ENCODE measurements at places on chromosomes 3 and 15. TPM values are rescaled to one million over a fixed set of nuclear protein-coding genes. Genes with fewer than 3 reads are reported as not detected.

The SPESP1 gene
- polyA plus RNA-seq: 1.1 TPM

The RBMS3 gene
- polyA plus RNA-seq: 94.3 TPM

The DPPA2 gene
- polyA plus RNA-seq: not detected

The ARHGEF26 gene
- polyA plus RNA-seq: 0.40 TPM

The RARB gene
- polyA plus RNA-seq: 0.11 TPM

The PDIA5 gene
- 57.3 TPM for polyA plus RNA-seq

The CEMIP gene
- polyA plus RNA-seq: 134 TPM

The CCK gene
- polyA plus RNA-seq: 0.93 TPM

The RHCG gene
- not detected for polyA plus RNA-seq

DNA sequence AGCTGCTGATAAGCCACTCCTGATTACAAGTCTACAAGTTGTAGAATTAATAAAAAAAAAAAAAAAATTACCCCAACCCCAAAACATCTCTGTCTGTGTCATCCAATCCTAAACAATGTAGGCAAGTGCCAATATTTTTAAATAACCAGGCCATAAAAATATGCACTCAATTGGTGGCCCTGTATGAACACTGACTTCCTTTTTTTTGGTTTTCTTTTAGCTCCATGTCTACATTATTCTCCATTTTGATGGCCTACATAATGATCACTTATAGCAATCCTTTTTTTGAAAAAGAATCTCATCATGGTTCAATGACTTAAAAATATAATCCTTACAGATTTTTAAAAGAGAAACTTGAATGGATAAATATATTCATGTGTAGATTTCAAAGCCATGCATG, 72.1 kb downstream of the FOXP1 start:
- peak; percentile 8 for DNase-seq

DNA sequence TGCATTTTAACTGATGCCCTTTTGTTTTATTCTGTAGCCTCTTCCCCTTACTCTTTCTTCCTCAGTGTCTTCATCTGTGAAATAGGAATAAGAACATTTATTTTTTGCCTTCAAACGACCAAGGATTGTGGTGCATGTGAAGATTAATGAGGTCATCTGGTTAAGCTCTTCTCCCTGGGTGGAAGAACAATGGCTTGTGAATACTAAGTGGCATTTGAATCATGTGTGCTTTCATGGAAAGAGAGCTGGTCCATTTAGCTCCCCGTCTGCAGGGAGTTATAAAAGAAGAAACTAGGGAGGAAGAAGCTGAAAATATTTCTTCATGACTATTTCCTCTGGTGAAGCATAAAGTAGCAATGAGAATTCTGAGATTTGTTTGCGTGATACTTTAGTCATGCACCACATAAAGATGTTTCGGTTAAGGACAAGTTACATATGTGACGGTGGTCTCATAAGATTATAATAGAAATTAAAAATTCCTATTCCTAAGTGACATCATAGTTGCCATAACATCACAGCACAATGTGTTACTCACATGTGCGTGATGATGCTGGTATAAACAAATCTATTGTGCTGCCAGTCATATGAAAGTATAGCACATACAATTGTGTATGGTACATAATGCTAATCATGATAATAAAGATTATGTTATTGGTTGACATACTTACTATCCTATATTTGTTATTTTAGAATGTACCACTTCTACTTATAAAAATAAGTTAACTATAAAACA, 374.3 kb downstream of the RBMS3 start:
- no peak for DNase-seq

GRCh38 chr3:174156200-174156599, 702.9 kb upstream of the NAALADL2 start:
- DNase-seq: no peak

- no peak for DNase-seq
These were observed 412.3 kb downstream of the OXSM start for GRCh38 chr3:26202169-26202568.

DNA sequence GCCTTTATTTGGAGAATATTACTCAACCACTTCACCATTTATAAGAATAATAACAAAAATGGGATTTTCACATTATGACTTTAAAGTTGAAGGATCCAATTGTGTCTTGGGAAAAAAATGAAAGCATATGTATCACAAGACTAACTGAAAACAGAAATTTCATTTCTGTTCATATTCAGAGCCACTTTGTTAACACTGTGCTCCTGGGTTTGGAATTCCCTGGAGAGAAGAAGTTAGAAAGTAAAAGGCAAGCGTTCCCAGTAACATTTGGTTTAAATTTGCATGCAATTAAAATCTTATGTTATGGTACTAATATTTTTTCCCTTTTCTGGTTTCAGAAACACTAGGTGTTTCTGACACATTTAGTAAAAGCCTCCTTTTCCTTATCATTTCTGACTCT, 230.8 kb downstream of the RBMS3 start:
- DNase-seq: no peak

DNA sequence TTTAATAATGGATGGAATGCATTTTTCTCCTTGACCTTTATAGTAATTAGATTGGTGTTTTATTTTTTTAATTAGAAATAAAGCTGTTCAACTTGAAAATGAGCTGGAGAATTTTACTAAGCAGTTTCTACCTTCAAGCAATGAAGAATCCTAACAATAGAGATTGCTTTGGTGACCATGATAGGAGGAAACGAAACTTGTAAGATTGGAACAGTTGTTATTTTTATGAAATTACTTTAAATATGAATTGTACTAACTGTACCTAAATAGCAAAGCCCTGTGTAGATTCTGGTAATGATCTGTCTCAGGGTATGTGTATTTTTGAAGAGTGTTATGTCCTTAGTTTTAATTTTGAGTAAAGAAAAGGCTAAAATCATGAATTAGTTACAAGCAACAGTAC, 44.4 kb downstream of the MFN1 start:
- no peak for DNase-seq

GRCh38 chr15:69011641-69012040, 2.9 kb upstream of the NOX5 start:
- DNase-seq: no peak

DNA sequence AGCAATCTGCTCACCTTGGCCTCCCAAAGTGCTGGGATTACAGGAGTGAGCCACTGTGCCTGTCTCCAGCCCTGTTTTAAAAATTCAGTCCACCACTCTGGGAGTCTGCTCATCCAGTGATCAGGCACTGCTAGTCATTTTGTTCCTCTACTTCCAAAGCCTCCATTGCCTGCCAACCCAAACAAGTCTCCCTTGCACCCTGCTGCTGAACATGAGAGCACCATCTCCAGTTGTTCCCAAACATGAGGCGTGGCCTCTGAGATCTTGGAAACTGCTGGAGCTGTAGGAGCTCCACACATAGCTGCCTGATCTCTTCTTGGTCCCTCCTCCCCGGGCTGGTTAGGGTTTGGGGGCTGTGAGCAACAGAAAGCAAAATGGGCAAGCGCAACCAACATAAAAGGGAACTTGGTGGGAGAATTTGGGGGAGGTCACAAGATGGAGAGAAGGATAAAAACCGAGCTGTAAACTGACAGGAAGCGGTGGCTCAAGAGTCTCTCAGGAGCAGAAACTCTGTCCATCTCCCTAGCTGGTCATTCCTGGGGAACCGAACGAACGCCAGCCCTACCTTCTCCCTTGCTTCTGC, 49.6 kb upstream of the TLE3 start:
- DNase-seq: no peak

DNA sequence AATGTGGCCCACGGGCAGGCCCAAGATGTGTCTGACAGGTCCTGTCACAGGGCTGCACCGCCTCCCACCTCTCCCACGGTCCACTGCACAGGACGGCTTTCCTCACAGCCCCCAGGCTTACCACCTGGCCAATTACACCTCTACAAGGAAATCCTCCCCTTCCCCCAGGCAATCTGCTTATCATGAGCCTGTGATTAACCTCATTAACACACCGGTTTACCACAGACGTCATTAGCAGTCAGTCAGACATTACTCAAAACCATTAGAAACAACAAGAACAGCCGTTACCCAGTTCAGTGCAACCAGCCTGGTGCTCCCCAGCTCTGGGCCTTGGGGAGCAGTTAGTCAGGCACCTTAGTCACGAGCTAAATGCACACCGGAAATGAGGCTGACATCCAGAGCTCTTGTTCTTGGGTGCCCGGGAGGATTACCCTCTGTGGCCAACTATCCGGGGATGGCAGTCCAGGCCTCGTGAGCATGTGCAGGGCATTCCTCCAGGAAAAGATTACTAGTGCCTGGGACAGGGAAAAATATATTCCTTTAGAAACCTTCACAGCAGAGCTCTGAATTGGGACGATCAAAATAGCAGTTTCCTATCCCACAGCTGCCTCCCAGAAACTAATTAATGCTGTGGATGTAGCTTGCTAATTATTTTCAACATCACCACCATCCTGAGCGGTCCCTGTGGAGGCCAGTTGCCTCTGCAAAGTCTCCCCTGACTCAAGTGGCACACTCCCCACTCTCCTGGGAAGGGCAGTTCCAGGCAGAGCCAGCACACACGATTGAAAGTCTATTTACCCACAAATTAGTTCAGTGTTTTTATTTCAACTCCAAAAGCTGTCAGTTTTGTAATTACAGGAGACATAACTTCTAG, 117.4 kb upstream of the ZBED2 start:
- DNase-seq: peak; percentile 84

- DNase-seq: peak; percentile 59
These were observed 105.7 kb downstream of the IGF1R start for GRCh38 chr15:98753726-98754656.

DNA sequence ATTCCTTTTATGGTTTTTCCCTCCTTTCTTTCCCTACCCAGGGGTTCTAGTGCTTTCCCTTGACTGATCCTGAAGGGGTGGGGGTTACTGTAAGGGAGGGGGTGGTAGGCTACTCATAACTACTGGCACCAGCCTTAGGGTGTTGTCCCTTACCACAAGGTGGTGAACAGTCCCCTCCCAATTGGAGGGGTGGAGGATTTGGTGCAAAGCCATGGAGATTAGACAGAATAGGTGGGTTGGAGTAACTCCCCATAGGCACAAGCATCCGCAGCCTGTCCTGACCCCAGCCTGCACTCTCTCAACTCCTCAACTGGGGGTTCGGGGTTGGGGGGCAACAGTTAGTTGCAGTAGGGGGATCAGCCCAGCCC, 2.6 kb upstream of the HYAL2 start:
- no peak for DNase-seq

DNA sequence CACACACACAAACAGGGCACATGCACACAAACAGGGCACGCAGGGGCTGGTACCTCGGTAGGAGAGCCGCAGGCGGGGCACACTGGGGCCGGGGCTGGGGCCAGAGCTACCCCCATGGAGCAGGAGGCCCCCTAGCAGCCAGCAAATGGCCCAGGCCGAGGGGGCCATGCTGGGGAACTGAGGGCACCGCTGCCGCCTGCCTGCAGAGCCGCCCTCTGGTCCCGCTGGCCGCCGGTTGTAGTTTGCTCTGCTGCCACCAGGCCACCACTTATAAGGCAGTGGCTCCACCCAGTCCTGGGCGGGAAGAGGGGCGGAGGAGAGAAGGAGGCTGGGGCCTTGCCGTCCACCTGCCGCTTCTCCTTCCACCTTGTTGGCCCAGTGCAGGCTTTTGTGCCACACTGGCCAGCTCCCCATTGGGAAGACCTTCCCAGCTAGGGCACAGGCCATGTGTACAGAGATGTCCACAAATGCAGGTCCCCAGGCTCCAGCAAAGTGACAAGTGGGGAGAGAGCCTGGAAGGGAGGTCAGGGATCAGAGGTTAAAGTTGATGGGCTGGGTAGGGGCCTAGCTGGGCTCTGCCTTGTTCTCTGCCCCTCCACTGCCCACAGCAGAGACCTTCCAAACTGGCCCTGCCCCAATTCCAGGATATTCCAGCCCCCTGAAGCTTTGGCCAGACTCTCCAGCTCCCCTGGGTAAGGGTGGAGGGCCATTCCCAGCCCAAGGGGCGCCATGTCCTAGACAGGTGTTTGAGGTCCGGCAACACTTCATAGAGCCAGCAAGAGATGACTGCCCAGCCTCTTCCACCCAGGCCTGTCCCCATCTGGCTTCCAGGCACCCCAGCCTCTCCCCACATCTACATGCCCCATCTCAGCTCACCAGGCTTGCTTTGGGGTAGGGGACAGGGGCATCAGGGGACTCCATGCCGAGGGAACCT, at the start of gene SEMA3G:
SEMA3G (minus strand) TSS at position 244 of the 934 bp plus-strand sequence; CDS start at position 168, 76 bp downstream.
- DNase-seq: peak; percentile 88

DNA sequence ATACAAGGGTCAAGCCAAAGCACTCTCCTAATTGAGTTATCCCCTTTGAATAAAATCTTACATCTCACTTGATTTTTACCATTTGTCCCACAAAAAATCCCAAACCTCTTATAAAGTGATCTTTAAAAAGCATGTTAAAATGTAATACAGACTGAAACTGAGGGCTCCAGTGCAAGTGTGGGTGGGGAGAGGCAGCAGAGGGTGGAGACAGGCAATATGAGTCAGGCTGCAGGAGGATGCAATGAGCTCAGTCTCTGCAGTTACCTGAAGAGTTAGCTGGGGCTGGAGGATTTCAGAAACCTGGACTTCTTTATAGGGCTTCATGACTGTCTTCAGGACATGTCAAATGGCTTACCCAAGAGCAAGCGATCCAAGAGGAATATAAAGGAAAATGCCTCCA, 14.2 kb upstream of the COLQ start:
- DNase-seq: peak; percentile 48
